ENCODE measurements at places on chromosomes 2 and 18.
A peak's percentile ranks its signal among the peaks of the same experiment; 100 is the strongest.

DNA sequence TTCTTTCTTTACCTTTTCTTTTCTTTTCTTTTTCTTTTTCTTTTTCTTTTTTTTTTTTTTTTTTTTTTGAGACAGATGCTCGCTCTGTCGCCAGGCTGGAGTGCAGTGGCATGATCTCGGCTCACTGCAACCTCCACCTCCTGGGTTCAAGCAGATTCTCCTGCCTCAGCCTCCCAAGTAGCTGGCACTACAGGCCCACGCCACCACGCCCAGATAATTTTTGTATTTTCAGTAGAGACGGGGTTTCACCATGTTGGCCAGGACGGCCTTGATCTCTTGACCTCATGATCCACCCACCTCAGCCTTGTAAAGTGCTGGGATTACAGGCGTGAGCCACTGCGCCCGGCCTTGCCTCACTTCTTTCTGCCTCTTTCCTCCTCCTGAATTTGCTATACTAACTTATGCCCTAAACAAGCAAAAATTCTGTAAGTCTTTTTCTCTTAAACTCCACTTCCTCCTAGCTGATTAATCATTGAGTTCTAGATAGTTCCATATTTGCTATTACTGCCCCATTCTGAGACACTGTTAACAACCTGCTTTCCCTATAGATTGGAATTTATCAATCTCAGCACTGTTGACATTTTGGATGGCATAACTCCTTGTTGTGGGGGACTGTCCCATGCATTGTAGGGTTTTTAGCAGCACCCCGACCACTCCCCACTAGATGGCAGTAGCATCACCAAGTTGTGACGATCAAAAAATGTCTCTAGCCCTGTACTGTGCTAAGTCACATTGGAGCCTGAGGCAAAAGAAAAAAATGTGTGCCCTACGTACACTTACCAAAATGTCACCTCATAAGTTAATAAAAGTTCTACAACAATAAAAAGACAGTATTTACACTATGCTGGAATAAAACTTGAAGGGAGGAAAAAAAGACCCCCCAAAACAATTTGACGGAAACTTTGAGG, 16.4 kb upstream of the THADA start:
- peak; percentile 81 for DNase-seq

GRCh38 chr2:233209533-233210171, 41.8 kb upstream of the ATG16L1 start:
- DNase-seq, result peak; percentile 36

- no peak for DNase-seq
Measured at GRCh38 chr18:54607213-54608027, 16.4 kb downstream of the DYNAP start.

DNA sequence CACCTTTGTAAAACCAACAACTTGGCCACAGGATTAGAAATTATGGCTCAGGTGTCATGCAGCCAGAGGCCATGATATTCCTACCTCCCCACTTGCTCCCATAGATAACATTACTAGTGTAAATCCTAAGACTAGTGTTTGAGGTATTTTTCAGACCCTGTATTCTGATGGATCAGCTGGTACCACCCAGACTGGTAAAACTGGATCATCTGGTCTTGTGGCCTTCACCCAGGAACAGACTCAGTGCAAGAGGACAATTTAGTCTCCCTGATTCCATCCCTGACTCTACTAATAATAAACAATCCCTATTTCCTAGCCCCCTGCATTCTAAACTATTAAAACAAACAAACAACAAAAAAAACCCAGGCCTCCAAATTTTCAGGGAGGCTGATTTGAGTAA, 121.0 kb downstream of the ALPK2 start:
- DNase-seq, result no peak
